ENCODE measurements at places on chromosomes 4 and X.

DNA sequence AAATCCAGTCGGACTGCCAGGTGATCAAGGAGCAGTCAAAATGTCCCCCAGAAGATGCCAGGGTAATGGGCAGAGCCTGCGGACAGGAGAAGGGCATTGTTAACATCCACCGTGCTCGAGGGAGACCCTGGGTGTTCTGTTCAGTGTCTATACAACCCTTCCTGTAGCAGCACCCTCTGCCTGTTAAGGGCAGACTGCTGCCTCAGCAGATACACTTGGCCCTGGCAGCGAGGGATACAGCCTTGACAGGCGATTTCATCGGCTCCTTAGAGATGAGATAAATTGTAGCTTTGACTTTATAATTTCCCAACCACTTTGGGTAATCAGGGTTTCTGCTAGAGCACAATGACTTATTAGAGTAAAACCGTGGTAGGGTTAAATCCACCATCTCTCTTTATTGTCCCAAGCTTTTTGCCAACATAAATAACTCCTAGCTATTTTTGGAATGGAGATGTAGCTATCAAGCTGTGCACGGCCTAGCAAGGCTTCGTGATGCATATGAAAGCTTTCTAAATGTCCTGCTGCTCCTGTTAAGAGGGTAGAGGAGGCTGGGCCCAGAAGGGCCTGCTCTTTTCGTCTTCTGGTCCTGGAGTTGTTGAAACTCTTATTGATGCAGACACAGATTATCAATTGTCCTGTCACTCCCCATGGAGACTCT, 195.9 kb downstream of the CPEB2 start:
- no peak for DNase-seq

- no peak for DNase-seq
These were observed 20.2 kb upstream of the LRBA start for GRCh38 chr4:151035328-151035727.

DNA sequence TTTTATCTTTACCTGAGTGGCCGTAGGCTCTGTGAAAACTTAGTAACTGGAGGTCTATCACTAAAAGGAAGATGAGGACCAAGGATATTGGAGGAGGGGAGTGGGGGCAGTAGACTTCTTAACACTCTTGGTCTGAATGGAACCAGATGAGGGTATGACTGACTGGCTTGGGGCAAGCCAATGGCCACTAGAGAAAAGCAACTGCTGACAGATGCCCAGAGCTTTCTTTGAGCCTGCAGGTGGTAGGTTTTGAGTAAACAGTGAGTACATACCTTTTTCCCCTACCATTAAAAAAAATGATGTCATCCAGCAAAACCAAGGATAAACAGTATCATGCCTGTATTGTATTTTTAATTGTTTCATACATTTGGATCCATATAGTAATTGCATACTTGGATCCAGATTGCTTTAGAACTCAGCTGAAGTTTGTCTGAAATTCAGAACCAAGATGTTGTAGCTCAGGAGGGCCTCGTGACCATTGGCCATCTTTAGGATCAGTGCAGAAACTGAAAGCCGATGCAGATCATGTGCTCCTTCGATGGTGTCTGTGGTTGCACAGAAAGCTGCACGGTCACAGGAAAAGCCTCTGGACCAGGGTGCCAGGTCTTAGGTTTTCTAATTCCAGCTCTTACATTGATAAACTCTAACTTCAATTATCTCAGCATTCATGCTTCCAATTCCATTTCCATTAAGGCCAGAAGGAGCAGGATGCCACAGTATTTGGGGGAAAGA, 131.0 kb downstream of the PDGFRA start:
- DNase-seq: no peak

- peak; percentile 78 for DNase-seq
These were observed 169.9 kb upstream of the AADAT start for GRCh38 chr4:170259631-170260153.

DNA sequence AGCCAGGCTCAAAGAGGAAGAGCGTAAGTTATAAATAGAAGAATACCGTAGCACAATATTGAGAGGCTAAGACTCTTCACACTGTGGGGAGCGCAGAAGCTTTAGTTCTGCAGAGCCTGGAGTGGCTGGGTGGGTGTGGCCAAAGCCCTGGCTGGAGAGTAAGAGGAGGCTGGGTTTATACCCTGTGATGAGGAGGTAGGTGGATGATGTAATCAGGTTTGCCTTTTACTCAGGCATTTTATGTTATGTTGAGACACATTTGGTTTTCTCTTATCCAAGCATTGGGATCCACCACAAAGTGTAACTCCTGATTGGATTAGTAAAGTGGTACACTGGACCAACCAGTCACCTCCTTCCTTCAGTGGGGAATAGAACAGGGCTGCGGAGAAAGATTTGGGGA, 13.9 kb downstream of the CDS1 start:
- DNase-seq: no peak

- DNase-seq: no peak
These were observed 6.0 kb downstream of the HPSE start for GRCh38 chr4:83328521-83329187.

DNA sequence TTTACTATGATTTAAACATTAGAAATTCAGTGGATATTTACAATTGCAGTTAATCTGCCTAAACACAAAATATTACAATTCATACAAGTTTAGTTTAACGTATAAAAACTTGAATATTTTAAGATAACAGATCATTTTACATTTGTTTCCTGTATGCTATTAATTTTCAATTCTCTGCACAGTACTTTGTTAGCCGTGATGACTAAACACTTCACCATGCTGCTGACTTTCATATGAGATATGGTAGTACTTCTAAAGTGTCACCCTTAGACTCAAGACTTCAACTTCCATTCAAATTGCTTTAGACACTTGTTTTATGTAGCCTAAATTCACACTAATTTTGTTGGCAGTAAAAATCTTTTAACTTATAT, 1646.4 kb upstream of the ADGRL3 start:
- DNase-seq: no peak

GRCh38 chr4:187940299-187940698, 55.3 kb upstream of the ZFP42 start:
- no peak for DNase-seq

GRCh38 chrX:16603822-16604221, 46.1 kb upstream of the S100G start:
- DNase-seq: no peak

DNA sequence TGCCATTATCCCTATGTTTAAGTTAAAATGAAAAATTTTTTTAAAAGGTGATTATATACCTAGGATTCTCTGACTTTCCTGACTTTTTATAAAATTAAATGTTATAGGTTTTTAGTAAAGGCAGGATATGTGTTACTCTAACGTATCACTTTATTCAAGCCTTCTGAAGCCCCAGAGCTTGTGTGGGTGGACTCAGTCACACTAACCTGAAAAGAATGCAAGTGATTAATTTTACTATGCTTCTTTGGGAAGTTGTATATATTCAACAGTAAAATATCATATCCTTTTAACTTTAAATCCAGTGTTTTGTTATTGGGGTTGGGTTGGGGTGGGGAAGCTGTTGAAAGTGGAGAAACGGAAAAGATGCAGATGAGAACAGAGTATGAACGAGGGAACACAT, 22.8 kb downstream of the PDLIM3 start:
- no peak for DNase-seq

GRCh38 chrX:119375561-119375960, 23.6 kb upstream of the SLC25A43 start:
- no peak for DNase-seq

- no peak for DNase-seq
These were observed 20.7 kb upstream of the TXLNG start for GRCh38 chrX:16765594-16765993.

DNA sequence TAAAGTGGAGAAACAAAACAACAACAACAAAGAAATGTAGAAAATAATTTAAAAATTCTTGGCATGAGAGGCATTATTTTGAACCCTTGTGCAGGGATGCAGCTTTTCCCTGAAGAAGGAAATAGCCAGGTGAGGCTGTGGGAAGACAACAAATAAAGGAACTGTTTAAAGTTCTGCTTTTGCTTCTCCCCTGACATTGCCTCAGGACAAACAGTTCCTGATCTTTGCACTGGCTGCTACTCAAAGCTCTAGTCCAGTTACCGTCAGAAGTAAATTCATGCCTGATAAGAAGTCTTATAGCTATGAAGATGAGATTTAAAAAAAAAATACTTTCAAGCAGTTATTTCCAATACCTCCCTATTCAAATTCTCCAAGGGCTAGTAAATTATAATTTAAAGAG, 233.8 kb downstream of the IL15 start:
- DNase-seq: no peak

DNA sequence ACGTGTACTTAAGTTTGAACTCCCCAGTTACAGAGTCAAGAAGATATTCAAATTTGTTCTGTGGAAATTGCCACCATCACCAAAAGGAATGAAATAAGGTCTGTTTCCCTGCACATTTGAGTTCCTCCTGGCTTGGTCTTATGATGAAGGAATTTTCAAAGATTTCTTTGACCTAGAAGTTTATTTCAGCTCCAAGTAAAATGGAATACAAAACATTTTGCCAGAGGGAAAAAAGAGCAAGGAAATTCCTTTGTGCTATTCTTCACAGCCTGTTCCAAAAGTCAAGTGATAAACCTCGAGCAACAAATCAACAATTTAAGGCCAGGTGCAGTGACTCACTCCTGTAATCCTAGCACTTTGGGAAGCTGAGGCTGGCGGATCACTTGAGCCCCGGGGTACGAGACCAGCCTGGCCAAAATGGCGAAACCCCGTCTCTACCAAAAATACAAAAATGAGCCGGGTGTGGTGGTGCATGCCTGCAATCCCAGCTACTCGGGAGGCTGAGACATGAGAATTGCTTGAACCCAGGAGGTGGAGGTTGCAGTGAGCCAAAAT, 3.4 kb downstream of the NKRF start:
- DNase-seq: no peak

GRCh38 chr4:25926462-25926861, 12.4 kb downstream of the SMIM20 start:
- DNase-seq: no peak
